Neural progenitor cell (in vitro differentiated cells): ENCODE measurements at places on chromosomes 3 and 15.
A peak's percentile ranks its signal among the peaks of the same experiment; 100 is the strongest.

- DNase-seq: no peak
These were observed 41.2 kb downstream of the CRYBG3 start for GRCh38 chr3:97863031-97863430.

- DNase-seq: no peak
These were observed 210.8 kb upstream of the SEMA6D start for GRCh38 chr15:47506329-47507100.

DNA sequence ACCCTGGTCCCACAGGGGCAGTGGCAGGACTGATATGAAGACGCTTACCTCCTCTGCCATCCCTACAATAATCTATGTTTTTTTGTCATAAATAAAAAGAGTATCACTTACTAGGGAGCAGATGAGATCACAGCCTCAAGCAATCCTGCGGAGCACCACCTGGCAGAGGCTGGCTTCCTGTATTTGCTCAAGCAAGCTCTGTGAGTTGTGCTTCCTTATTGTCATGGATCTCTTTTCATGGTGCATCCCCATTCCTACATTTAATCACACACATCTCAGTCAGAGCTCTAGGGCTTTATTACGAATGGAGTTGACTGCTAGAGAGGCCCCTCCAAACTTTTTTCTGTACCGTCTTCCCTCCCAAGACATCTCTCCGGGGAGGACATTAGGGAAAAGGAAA is 186.0 kb downstream of the UBE2E2 start:
- no peak for DNase-seq

DNA sequence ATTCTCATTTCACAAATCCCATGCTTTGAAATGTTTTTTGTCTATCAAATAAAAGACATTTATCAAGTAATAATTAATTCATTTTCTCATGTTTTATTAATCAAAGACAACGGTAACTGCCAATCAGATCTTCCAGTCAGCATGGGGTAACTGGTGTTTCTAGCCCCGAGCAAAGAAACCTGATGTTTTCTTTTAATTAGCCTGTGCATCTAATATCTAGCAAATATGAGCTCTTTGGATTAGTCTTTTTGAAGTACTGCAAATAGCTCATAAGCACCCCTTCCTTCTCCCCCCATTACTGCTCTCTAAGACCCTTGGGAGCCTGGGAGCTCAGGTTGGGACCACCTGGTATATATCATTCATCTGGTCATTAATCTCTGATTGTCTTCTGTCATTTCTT is 43.1 kb upstream of the SRGAP3 start:
- no peak for DNase-seq

GRCh38 chr3:131494706-131495105 is 8.1 kb downstream of the MRPL3 start:
- DNase-seq: peak; percentile 34
